NCI-H526 (cell line): ENCODE measurements at places on chromosomes 5 and 9.

GRCh38 chr5:41527201-41527779 is 16.9 kb upstream of the PLCXD3 start:
- no peak for DNase-seq

- DNase-seq, result no peak
These were observed 16.6 kb upstream of the FBP2 start for GRCh38 chr9:94610181-94610606.

DNA sequence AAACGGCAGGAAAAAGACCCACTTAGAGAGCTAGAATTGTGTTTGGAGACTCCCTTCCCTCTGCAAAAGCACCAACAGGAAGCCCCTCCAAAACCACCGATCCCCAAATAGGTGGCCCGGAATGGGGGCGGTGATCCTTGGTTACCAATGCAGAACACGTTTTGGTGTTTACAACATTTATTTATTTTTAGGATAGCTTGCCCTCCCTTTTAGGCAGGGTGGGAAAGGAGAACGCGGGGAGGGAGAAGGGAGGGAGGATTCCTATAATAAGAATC is 579 bp upstream of the NTRK2 start:
- DNase-seq, result no peak

DNA sequence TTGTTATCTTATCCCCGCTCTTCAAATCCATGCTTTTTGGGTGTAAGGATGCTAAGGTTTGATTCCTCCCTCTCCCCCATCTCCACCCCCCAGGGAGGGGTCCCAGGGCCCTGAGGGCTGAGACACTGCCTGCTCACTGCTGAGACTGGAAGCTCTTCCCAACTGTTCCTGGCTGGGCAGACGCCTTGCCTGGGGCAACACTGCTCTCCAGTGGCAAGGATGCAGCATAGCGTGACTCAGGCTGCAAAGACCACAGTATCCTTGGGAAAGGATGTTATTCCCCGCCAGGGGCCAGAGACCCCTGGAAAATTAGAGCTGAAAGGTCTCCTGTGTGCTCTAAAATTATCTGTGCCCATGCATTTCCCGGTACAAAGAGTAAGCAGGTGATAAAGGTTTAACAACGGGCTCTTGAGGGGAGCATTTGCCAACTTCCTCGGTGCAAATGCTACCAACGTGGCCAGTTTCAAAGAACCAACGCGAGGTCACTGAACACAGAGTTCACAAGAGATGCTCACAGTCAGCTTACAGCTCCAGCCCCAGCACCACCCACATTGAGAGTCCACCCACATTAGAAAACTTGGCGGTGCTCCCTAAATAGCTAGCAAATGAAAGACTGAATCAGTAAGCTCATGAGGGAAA is 271.9 kb downstream of the NSG2 start:
- no peak for DNase-seq

DNA sequence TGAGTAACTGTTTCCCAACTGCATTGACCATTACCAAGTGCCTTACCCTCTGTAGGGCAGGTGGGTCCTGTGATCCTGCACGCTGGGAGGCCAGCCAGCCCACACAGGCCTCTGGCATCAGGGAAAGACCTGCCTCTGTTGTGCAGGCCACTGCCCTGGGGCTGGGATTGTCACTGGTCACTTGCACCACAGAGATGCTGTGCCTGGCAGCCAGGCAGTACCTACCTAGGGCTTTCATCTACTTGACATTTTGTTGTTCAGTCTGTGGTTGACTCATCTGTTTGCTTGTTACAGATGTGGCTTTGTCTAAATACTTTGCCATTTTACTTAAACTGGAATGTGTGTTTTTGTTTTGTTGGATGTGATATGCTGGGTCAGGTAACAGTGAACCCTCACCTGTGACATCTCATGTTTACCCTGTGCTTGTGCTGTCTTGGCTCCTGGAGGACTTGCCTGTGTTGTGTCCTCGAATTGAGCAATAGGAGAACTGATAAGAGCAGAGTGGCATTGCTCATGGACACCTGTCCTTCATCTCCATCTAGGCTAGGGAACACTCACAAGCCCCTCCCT is 32.8 kb downstream of the SECISBP2 start:
- DNase-seq, result no peak

DNA sequence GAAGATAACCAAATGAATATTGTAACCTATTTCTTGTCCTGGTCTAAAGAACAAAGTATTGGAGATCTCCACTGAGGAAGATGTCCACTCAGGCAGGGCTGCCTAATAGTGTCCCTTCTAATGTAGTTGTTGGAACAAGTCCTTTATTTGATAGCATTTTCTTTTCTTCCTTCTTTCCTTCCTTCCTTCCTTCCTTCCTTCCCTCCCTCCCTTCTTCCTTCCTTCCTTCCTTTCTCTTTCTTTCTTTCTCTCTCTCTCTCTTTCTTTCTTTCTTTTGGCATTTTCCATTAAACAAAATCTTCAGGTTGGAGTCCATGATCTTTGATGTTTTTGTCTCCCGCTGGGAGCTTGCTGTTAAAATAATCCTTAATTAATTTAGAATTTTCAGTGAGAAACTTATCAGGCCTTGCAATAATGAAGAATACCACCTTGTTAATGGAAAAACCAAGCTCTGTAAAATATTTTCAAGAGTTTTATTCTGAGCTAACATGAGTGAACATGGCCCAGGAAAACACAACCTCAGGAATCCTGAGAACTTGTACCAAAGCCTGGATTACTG is 43.5 kb upstream of the TENT2 start:
- DNase-seq, result no peak

DNA sequence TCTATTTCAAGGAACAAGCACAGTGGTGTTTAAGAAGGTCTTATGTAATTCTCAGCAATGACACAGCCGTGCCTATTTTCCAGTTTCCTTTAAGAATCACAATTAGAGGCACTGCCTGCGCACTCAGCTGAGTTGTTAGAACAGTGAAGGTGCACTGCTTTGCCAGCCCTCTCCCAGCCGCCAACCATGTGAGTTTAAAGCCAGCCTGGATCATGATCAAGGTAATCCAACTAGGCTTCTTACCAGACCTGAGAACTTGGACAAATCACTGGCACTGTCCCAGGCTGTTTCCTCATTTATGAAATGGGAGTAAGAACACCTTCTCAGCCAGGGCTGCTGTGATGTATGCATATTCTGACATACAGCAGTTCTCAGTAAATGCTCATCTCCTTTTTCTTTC is 99.6 kb downstream of the ASTN2 start:
- no peak for DNase-seq
